Brain microvascular endothelial cell (primary cell): ENCODE measurements at places on chromosomes 6 and 20.

- DNase-seq, result no peak
Measured at GRCh38 chr6:105445481-105445880, 42.6 kb upstream of the PREP start.

- DNase-seq, result no peak
Measured at GRCh38 chr20:64254156-64254555, 1.4 kb upstream of the PCMTD2 start.

GRCh38 chr6:105001063-105001462, 44.2 kb downstream of the LIN28B start:
- DNase-seq, result no peak

DNA sequence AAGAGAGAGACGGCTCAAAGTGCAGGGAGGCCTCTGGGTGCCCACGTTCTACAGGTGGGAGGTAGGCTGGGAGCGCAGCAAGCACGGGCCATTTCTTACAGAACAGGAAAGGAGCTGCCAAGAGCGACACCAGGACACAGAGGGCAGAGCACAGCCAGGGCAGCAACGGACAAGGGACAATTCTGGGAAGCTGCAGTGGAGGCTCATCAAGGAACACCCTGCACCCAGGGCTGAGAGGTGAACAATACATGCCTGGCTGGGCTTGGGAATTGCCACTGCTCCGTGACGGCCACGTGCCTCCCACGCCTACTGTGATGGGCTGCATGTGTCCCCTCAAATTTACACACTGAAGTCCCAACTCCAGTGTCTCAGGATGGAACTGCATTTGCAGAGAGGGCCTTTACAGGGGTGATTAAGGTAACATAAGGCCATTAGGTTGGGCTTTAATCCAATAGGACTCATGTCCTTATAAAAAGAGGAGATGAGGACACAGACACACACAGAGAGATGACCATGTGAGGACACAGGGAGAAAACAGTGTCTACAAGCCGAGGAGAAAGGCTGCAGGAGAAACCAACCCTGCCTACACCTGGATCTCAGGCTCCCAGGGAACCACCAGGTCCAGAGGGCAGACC, 13.6 kb downstream of the SERPINB6 start:
- DNase-seq, result no peak

DNA sequence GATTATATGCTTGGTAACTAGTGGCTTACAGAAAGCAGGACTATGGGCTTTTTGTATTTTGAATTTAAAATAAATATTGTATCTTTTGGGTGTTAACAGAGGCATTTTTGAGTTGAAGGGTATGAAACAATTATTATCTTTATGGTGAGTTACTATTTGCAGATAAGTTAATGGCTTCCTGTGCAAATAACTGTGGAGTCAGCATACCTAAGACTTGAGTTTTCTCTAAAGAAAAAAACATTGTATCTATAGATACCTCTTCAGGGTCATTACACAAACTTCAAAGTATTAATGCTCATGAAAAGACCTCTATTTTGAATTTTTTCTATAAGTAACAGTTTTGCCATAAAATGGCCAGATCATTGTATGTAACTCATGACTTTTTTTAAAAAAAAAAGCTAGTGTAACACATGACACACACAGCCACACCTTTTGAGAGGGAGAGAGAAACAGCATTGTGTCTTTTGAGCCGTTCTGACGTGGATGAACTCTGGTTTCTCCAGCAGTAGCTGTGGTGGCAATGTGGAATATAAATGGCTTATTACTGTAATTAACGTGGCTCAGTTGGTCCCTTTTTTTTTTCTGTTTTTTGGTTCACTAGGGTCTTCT, 36.3 kb downstream of the PLEKHG1 start:
- DNase-seq, result no peak

DNA sequence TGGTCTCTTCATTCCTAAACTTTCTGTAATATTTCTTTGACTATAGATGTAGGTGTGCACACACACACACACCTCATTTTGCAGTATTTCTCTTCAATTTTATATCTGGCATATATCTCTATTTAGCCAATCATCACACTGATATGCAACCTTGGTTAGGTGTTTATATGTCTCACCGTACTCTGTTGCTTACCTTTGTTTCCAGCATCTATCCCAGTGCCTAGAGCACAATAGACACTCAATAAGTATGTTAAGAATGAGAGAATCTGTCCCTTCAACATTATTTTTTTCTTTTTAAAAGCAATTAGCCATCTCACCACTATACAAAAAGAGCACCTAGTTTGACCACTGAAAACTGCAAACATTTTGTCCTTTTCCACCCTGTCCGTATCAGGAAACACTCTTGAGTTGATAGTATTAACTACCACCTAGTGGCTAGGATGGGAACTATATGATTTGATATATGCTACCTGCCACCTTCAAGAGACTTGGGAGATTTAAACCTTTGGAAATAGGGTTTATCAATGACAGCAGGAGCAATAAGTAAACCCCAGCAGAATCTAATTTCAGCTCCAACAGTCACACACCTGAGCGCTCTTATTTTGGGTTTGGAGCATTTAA, 48.7 kb upstream of the RSPO3 start:
- peak; percentile 14 for DNase-seq

DNA sequence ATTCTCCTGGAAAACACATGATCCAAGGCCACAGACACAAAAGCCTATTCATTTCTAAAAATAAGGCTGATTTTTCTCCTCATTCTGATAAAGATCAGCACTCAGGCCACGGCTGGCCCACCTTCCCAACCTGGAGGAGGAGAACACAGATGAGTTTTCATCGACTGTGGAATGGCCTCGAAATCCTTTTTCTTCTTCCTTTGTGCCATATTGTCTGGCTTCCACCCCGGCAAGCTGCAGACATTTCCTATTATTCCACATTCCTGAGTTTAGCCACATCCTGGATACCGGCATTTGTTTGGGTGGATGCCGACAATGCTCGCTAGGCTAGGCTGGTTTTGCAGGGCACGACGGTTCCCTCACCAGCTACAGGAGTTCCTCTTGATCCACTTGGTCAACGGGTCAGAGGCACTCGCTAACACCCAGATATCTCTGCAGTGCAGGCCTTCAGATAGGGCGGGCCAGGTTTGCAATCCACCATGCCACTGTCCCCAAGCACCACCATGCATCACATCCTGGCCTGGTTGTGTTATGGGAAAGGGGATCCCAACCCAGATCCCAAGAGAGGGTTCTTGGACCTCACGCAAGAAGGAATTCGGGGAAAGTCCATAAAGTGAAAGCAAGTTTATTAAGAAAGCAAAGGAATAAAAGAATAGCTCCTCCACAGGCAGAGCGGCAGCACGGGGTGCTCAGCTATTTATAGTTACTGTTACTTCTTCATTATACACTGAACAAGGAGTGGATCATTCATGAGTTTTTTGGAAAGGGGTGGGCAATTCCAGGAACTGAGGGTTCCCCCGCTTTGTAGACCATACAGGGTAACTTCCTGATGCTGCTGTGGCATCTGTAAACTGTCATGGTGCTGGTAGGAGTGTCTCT, 4.2 kb upstream of the CTSZ start:
- DNase-seq, result peak; percentile 93

GRCh38 chr20:51312480-51312783, 230.1 kb downstream of the NFATC2 start:
- no peak for DNase-seq

DNA sequence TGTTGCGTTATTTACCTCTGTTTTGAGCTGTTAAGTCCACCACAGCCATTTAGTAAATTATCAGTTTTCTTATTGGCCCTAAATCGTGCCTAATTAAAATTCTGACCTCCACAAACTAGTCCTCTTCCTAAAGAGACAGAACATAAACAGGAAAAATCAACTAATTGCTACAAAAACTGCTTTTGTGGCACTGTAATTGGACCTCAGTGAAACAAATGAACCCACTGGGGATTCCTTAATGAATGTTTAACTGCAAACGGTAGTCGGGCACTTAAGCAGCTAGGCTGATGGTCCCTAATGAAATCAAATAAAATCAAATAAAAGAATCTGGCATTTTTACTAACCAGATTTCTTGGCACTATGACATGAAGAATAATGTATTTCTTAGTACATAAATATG, 513.4 kb upstream of the SLC35B3 start:
- no peak for DNase-seq

GRCh38 chr6:149489967-149490366, 5.2 kb upstream of the ZC3H12D start:
- no peak for DNase-seq

DNA sequence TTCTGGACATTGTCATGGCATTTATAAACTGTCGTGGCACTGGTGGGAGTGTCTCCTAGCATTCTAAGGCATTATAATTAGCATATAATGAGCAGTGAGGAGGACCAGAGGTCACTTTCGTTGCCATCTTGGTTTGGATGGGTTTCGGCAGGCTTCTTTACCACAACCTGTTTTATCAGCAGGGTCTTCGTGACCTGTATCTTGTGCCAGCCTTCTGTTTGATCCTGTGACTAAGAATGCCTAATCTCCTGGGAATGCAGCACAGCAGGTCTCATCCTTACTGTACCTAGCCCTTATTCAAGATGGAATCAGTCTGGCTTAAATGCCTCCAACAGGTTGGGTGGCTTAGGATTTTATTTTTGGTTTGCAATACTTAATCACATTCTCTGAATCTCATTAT, 142.7 kb upstream of the GGTLC1 start:
- DNase-seq, result no peak

DNA sequence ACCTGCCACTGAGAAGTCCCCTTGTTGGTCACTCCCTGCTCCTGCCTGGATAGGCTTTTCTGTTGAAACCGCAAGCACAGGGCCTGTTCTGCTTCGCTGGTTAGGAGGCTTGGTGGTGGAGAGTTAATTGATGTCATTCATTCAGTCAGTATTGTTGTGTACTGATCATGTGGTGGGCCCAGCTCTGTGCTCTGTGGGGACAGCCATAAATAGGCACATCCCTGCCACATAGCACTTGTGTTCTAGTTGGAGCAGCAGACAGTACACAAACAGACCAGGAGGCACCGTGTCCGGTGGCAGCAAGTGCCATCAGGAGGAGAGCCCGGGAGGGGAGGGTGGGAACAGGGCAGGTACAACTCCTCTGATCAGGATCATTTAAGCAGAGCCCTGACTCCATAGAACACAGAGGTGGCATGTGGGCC, 155.2 kb upstream of the INSM1 start:
- no peak for DNase-seq

DNA sequence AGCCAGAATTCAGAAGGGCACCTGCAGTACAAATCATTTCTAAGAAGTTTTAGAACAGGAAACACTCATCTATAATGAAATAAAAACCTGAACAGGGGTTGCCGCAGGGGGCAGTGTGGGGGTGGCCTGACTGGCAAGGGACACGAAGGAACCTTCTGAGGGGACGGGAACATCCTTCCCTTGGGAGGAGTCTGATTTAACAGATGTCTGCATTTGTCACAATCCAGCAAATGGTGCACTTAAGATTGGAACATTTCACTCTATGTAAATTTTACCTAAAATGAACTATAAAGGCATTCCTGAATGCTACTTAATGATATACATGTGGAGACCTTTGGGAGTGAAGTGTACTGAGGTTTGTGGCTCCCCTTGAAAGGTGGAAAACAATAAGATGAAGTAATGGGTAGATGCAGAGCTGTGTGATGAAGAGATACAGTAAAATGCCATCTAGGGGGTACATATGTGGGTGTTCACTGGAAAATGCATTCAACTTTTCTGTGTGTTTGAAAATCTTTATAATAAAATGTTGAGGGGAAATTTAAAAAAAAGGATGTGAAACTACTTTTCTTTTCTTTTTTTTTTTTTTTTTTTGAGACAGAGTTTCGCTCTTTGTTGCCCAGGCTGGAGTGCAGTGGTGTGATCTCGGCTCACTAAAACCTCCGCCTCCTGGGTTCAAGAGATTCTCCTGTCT, 89.5 kb downstream of the SNX5 start:
- no peak for DNase-seq

DNA sequence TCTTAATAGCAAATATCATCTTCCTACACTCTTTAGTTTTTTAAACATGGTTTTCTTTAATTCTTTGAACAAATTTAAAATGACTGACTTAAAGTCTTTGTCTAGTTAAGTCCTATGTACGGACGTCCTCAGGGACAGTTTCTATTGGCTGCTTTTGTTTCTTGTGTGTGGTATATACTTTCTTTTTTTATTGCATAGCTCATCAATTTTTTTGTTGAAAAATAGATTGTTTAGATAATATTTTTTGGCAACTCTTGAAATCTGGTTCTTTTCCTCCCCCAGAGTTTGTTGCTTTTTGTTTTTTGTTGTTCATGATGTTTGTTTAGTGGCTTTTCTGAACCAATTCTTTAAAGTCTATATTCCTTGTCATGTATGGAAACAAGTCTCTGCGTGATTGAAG, 479.8 kb downstream of the PREX1 start:
- no peak for DNase-seq

DNA sequence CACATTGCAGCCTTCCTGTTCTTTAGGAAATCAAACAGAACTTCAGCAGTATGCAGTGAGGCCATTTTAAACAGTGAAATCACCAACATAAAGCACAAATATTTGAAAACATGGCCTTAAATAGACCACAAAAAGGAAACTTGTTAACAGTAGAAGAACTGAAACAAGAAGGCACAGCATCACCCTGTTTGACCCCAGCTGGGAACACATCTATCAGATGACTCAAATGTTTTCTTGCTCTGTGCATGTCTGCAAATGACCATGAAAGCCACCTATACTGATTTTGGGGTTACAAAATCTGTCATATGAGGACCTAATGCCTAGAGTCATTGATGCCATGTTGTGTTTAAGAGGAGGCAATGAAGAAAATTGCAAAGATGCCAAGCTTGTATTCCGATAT, 123.8 kb upstream of the ADGRF1 start:
- DNase-seq, result peak; percentile 24

DNA sequence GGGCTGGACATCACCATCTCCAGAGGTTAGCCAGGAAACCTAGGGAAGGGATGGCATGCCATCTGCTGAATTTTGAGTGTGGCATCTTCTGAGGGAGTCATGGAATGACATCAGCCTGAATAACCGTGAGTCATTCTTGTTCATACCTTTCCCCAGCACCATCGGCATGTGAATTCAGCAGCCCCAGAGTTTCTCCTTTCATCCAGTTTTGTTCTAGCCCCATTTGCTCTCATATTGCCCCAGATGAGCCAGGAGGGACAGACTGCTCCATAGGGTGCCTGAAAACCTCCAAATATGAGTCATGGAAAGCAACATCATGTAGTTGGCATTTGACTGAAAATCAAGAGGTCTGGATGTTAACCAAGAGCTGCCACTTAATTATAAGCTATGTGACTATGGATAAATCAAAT, 219.2 kb upstream of the SGK1 start:
- peak; percentile 77 for DNase-seq

DNA sequence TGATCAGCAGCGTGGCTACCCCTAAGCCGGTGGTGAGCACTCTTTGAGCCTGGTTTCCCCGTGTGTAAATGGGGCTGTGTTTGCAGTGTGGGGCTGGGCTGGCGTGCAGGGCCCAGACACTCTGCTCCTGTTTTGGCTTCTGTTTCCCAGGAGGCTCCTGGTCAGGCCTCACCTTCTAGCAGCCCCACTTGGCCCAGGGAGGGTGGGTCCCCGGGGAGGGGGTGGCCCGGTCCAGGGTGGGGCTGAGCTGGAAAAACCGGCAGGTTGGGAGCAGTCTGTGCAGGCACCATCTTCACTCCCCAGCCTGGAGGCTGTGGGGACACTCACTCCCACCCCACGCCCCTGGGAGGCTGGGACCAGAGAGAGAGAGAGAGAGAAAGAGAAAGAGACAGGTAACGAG, 25.3 kb downstream of the CEBPB start:
- no peak for DNase-seq

GRCh38 chr20:3925899-3926638, 36.9 kb downstream of the PANK2 start:
- DNase-seq, result no peak

- no peak for DNase-seq
Measured at GRCh38 chr6:35468980-35469750, 964 bp downstream of the RPL10A start.

GRCh38 chr20:11935212-11936154, 17.8 kb downstream of the BTBD3 start:
- no peak for DNase-seq

- no peak for DNase-seq
Measured at GRCh38 chr6:165543781-165544180, 119.3 kb downstream of the PDE10A start.
